Activated naive CD8-positive, alpha-beta T cell treated with anti-CD3 and anti-CD28 coated beads, Interleukin-2, amount 10 ng/mL, durations not matched to agents 7 days and 5 days (primary cell): ENCODE measurements at places on chromosomes 13 and 19.

- peaks cover 4% of the 10 kb centered on the region for H3K27me3 ChIP-seq
- H3K36me3 ChIP-seq: peaks cover 1% of the 10 kb centered on the region
- peaks cover 31% of the 10 kb centered on the region for H3K4me1 ChIP-seq
- H3K4me3 ChIP-seq: no peak overlapping the region
- no peak for DNase-seq
- H3K27ac ChIP-seq: no peak overlapping the region
Measured at GRCh38 chr19:6059396-6059947, 50.8 kb downstream of the RFX2 start.

DNA sequence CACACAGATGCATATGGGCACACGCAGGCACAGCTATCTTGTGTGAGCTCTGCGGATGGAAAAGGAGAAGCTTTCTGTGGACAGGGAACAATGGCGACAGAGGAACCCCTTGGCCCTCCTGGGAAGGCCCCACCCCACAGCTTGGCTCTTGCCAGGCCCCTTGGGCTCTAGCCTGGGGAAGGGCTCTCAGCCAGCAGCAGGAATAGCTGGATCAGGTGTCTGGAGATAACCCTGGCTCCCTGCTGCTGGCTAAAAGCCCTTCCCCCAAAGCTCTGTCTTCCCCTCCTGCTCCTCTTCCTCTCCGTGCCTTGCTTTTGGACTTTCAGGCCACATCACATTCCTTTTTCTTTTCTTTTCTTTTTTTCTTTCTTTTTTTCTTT, 24.3 kb downstream of the CEBPA start:
- peaks cover 13% of the 10 kb centered on the region for H3K4me1 ChIP-seq
- H3K36me3 ChIP-seq: no peaks in the 10 kb centered on the region
- no peak overlapping the region for H3K27ac ChIP-seq

DNA sequence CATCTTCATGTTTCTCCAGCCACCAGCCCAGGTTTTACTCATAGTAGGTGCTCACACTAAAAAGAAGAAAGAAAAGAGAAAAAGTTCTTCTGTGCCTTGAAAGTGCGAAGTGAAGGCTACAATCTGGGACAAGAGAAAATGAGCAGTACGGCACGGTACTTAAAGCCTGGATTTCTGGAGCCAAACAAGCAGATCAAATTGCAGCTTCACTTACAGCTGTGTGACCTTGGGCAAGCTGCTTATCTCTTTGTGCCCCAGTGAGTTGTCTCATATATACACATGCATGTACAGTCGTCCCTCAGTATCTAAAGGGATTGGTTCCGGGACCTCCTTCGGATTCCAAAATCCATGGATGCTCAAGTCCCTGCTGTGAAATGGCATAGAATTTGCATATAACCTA, 41.8 kb downstream of the GSX1 start:
- no peak overlapping the region for H3K4me3 ChIP-seq

GRCh38 chr13:73608157-73608516, 526.1 kb downstream of the KLF12 start:
- no peak overlapping the region for H3K4me3 ChIP-seq
- H3K27ac ChIP-seq: no peak overlapping the region
- DNase-seq: no peak
- H3K36me3 ChIP-seq: peaks cover 1% of the 10 kb centered on the region
- peaks cover 8% of the 10 kb centered on the region for H3K4me1 ChIP-seq

DNA sequence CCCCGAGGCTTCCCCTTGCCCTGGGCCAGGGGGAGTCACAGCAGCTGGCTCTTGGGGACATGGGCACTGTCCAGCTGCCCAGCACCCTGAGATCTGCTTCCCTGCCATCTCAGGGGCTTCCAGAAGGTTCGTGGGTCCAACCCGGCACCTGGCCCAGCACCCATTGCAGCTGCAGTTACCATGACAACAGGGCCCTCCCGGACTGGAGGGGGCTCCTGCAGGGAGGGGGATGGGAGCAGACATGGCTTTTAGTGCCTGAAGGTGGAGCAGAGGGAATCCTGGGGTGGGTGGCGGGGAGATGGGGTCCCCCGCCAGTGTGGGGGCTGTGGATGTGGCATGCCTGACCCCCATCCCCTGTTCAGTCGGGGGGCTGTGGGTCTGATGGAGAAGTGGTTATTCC, 14.7 kb downstream of the PIN1 start:
- H3K4me1 ChIP-seq: peaks cover 12% of the 10 kb centered on the region
- H3K27me3 ChIP-seq: no peaks in the 10 kb centered on the region
- H3K4me3 ChIP-seq: no peak overlapping the region
- H3K27ac ChIP-seq: no peak overlapping the region
- DNase-seq: no peak
